ENCODE measurements at places on chromosomes 3 and 15. TPM values are rescaled to one million over a fixed set of nuclear protein-coding genes. Genes with fewer than 3 reads are reported as not detected.

The RFTN1 gene
- total RNA-seq = 113 TPM

DNA sequence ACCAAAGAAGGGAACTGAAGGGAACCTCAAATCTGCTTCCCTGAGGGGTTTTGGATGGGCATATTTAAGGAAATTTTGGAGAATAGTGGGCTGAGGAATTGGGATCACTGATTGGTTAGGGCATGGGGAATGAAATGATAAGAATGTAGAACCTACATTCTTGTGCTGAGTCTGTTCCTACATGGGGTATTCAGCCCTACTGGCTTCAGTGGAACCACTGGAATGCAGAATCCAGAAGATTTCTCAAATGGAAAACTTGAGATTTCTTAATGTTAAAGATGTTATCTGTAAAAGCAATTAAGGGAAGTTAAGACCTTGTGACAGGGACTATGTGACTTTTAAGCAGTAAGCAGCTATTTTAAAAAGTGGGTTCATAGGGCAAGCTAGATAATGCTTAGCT is 1062.4 kb downstream of the AGBL1 start:
- H3K27me3 ChIP-seq = no peaks in the 10 kb centered on the region
- H3K4me3 ChIP-seq = no peak overlapping the region
- H3K27ac ChIP-seq = no peak overlapping the region
- DNase-seq = no peak

DNA sequence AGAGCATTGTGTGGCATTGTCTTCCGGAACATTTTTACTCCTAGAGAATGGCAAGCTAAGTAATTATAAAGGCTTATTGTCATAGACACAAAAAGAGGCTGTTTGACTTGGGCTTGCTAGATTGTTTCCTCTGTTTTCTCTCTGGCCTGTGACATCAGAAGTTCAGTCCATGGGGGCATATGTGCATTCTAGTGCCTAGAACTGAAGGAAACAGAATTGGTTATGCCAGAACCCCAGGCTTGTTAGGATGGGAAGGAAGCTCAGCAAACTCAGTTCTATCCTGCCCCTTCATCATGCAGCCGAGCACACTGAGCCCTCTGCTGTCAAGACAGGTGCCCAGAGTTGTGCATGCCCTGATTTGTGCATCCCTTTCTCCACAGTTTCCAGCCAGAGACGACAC is 131.3 kb downstream of the PDE8A start:
- DNase-seq = no peak
- H3K36me3 ChIP-seq = peaks cover 31% of the 10 kb centered on the region
- H3K27ac ChIP-seq = no peak overlapping the region
- H3K27me3 ChIP-seq = no peaks in the 10 kb centered on the region

GRCh38 chr3:72733676-72734075 is 114.6 kb downstream of the SHQ1 start:
- no peak for DNase-seq
- H3K27me3 ChIP-seq = peaks cover 1% of the 10 kb centered on the region
- no peaks in the 10 kb centered on the region for H3K4me1 ChIP-seq
- no peak overlapping the region for H3K4me3 ChIP-seq

GRCh38 chr15:73368301-73369136 is at the start of gene HCN4:
Gene HCN4 (minus strand): TSS chr15:73368958. CDS start chr15:73368270, 688 bp downstream.
- no peaks in the 10 kb centered on the region for H3K4me1 ChIP-seq
- H3K36me3 ChIP-seq = no peaks in the 10 kb centered on the region
- no peak for DNase-seq
- no peak within 1 kb of the TSS for H3K27ac ChIP-seq

DNA sequence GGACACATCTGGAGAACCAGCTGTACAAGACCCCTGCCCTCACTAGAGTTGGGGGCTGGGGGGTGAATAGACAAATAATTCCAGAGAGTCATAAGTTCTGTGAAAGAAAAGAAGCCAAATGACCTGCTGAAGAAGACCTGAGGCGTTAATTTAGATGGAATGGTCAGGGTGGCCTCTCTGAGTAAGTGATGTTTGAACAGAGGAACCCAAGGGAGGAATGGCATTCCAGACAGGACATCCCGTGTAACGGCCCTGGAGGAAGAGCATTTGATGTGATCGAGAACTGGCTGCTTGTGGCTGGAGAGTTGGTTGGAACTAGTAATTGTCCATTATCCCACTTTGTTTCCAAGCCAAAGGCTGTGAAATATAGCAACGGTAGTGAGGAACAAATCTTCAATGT is 1.7 kb downstream of the NR2C2 start:
- H3K4me3 ChIP-seq = peak overlapping the region; percentile 97
- H3K36me3 ChIP-seq = peaks cover 33% of the 10 kb centered on the region
- no peak for DNase-seq
- H3K27me3 ChIP-seq = no peaks in the 10 kb centered on the region
- peaks cover 36% of the 10 kb centered on the region for H3K4me1 ChIP-seq

DNA sequence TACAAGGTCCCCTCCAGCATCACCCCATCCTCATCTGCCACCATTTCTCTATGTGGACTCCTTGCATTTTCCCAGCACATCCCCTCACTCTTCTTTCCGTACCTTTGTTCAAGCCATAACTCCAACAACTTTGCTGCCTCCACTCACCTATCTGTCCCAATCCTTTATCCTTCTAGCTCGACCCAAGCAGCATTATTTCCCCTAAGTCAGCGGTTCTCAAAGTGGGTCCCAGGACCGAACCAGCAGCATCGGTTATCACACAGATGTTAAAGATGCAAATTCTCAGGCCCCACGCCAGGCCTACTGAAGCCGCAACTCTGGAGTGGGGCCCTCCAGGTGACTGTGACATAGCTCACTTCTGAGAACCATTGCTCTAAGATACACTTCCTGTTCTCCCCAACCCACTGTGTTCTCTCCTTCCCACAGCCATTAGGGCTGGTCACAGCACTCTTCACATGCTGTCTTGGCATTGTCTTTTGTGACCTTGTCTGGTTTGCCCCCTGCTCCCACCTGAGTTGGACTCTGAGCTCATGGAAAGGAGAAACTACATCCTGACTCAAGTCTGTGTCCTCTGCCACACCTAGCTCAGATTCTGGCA is 56.2 kb downstream of the AAGAB start:
- peaks cover 5% of the 10 kb centered on the region for H3K4me1 ChIP-seq
- no peak overlapping the region for H3K4me3 ChIP-seq
- H3K27ac ChIP-seq = peak overlapping the region; percentile 21

Data from activated CD8-positive, alpha-beta T cell treated with anti-CD3 and anti-CD28 coated beads for 36 hours (primary cell).